AG09319 (cell line): ENCODE measurements at places on chromosomes 13 and 19.

DNA sequence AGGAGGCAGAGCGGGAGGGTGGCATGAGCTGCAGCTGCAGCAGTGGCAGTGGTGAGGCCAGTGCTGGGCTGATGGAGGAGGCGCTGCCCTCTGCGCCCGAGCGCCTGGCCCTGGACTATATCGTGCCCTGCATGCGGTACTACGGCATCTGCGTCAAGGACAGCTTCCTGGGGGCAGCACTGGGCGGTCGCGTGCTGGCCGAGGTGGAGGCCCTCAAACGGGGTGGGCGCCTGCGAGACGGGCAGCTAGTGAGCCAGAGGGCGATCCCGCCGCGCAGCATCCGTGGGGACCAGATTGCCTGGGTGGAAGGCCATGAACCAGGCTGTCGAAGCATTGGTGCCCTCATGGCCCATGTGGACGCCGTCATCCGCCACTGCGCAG lies 2.0 kb downstream of the EGLN2 start:
- DNase-seq, result no peak

DNA sequence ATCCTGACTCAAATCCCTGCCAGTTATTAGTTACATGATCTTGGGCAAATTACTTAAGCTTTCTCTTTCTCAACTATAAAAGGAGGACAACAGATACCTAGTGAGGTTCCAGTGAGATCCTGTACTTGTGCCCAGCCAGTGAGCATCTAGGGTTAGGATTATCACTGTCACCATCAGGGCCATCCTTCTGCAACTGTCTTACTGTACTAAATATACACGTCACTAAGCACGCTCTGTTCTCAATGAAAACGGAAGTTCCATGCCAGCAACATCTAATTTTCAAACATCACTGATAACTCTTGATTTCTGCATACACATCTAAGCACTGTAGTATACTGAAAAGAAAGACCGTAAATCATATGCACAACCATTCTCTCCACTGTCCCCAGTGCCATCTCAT lies 70.0 kb downstream of the FOXO1 start:
- no peak for DNase-seq

DNA sequence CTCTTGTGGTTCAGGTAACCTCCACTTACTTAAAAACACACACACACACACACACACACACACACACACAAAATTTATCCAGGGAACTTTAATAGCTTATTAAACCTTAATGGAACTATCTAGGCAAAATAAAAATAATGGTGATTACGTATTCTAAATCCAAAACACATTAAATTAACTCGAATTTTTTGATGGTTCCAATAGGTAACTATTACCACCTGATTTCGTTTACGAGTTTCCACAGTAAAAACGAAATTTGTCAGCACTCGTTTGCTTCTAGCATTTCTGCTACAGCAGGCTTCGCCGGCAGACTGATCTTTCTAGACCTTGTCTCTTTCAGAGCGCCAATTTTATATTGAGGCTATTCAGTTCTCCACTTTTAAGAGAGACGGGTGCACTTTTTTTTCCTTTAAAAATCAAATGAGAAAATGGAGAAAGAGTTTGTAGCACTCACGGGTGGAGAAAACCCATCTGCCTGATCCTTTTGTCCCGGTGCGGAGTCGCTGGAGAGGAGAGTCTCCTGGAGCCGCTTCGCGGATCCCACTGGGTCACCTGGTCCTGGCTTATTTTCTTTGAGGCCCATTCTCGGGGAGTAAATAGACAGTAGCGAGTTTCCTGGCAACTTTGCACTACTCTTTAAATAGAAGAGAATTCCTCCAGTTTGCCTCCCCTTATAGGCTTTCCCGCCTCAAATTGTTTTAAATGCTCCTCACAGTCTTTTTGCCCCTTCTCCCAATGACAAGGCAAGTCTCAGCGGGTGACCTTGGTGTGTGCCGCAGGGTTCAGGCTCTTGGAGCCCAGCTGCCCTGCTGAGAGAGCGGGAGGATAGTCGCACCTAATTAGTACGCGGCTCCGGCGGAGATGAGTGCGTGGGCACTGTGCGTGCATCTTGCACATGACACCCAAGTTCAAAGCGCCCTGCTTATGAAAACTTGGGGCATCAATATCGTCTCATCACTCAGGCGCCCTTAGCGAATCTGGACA lies 117.0 kb downstream of the KCNRG start:
- DNase-seq, result no peak

- DNase-seq, result no peak
Measured at GRCh38 chr19:52638601-52639000, 446 bp upstream of the ZNF83 start.

- no peak for DNase-seq
Measured at GRCh38 chr13:26509491-26509890, 48.0 kb upstream of the WASF3 start.

DNA sequence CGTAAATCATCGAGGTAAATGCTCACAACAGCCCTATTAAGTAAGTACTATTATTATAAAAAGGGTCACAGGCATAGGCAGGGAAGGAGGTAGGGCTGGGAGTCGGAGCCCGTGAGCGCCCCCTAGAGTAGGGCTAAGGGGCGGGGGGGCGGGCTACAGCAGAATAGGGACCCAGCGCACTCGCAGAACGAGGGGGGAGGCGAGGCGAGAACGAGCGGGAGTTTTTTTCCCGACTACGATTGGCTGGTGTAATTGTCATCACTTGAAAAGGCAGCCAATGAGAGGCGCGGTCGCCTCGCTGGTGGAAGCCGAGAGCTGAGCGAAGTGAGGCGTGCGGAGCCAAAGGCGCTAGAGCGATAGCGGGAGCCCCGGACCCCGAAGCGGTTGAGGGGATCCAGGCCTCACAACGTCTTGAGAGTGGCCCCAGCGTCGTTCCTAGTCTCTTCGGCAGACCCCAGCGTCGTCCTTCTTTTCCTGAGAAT lies 24.2 kb downstream of the KEAP1 start:
- DNase-seq, result peak; percentile 57

DNA sequence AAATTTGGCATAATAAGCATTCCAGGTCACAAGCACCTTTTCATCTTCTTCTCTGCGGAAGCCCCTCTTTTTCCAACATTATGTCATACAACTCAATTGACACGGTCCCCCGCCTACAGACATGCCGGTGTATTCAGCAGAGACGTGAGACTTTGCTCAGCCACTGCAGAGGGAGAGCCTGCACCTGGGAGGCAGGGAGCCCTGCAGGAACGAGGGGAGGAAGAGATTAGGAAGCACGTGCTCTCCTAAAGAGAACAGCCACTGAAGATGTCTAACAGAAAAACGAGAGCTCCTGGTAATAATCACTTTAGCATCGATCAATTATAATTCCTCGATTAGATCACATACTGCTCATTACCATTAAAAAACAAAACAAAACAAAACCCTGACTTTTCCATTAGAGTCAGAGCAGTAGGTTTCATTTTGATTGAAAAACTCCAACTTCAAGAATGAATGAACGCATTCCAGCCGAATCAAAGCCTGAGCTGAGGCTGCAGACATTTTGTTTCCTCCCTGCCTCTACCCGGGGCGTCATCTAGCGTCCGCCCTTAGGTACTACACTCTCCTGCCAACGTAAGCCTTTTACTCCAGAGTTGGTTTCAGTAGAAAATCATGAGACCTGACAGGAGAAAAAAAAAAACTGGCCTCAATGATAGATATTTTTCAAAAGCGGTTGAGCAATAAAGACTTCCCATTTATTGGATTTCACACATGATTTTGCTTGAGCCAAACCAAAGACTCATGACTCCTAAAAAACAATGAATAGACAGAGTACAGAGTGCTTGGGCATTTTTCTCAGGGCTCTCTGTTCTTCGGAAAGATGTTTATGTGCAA lies 194.5 kb downstream of the KATNAL1 start:
- DNase-seq, result peak; percentile 83

- no peak for DNase-seq
Measured at GRCh38 chr13:50085063-50085462, 69.8 kb downstream of the KCNRG start.

DNA sequence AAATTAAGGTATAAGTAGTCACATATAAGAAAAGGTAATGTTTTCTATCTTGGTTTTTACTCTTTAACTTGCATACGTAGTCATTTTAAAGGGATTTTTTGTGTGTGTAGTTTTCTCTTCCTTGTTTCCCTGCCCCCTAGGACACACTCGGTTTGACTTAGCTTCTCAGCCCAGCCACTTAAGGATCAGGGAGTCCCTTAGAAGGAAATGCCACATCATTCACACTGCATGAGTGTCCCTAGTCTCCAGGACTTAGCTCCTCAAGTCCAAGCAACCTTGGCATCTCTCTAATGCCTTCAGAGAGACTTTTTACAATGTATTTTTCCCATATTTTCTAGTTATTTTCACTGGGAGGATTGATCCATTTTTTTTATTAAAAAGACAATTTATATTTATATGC lies 1407.7 kb downstream of the EFNB2 start:
- no peak for DNase-seq

DNA sequence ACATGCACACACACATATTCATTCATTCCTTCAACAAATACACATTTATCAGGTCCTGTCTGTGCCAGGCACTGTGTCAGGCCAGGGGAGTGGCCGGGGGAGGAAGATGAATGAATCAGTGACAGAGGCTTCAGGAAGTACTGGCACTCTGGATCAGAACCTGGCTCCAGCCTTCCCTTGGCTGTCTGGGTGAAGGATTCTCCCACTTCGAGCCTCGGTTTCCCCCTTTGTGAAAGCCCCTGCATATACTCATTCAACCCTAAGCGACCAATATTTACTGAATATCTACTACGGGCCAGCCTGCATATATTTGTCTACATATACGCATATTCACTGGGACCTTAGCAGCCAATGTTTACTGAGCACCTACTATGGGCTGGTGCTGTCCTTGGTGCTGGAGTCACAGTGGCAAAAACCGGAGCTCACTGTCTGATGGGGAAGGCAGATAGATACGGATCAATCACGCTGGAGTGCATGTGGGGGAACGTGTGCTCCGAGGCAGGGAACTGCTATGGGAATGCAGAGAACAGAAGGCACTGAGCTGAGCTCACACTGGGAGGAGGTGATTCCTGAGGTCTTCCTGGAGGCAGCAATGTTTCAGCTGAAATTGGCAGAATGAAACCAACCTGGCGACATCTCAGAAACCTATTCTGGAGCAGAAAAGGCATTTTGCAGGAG lies 636 bp upstream of the ZNF579 start:
- no peak for DNase-seq

- no peak for DNase-seq
Measured at GRCh38 chr13:96967248-96967745, 27.0 kb downstream of the OXGR1 start.

DNA sequence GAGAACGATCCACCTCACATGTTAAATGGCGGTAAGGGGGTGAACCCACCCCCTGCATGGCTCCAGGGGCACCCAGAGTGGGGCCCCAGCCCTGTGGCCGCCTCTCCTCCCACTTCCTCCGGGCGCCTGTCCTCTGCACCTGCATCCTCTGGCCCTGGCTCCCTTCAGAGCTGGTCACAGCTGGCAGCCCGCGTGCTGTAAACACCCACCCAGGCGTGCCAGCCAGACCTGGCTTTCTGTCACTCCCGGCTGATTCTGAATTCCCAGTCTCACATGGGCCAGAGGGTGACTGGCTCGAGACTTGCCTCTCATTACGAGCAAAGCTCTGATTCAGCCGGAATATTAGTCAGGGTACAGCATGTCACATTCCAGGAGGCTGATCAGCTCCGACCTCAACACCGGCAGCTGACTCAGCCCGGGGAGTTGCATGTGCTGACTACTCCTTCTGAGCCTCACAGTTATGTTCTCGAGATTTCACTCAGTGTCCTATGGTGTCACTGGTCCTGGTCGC lies 75.1 kb downstream of the GNG7 start:
- peak; percentile 81 for DNase-seq

DNA sequence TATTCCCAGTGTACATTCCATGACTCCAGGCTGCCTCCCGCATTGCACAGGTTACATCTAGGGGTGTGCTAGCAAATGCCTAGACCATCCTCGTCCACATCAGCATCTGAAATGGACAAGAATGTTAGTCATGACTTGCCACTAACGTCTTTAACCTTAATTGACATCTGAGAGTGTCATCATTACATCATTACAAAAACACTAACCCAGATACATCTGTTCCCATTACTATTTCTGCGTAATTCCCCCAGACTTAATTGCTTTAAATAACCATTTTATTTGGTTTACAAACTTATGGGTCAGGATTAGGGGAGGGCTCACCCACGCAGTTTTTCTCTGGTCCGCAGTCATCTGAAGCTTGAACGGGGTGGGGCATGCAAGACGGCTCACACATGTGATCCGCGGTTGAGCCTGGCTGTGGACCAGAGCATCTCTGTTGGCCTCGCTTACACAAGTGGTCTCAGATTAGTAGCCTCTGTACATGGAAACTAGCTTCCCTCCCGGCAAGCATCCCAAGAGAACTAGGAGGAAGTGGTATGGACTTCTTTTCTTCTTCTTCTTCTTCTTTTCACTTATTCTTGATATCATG lies 15.9 kb downstream of the KL start:
- DNase-seq, result no peak

DNA sequence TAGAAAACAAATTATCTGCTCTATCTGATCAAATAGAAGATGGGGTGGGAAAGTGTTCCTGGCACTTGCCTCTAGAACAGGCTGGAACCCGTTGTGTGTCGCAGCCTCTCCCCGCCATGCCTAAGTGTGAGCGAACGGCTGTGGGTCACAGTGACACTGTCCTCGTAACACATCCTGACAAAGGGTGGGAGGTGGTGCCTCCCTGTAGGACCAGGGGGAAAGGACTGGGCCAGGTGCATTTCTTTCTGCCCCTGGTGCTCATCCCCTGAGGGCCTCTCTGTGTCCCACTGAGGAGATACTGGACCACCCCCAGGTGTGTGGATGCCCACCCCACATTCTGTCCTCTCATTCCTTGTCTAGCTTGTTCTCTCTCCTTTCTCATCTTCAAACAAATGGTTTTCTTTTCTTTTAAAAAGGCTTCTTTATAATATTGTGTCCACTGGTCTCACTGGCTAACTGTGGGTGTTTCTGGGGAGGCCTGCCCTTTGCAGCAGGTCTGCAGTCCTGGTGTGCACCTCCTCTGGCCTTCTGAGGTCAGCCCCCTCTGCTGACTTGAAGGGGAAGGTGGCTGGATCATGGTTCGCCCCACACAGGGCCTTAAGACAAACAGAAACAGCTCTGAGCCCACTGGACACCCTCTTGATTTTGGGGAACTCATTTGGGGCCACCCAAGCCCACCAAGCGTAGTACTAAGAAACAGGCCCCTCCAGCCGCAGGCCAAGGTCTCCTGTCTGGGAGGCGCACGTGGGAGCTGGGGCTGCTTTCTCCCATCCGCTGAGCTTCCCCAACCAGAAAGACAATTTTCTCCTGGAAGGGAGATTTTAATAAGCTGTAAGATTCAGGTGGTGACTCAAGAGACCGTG lies 152.5 kb upstream of the SOX1 start:
- DNase-seq, result no peak

GRCh38 chr13:25890671-25891212 lies 161.1 kb downstream of the SHISA2 start:
- no peak for DNase-seq

GRCh38 chr19:33690378-33691029 lies 68.8 kb downstream of the CHST8 start:
- DNase-seq, result no peak

GRCh38 chr13:74077792-74078191 lies 56.4 kb downstream of the KLF12 start:
- no peak for DNase-seq
